Breast epithelium (tissue), 4 donors: ENCODE measurements at places on chromosomes 3 and 15. TPM values are rescaled to one million over a fixed set of nuclear protein-coding genes. Genes with fewer than 3 reads are reported as not detected.

Gene HTR3D
- not detected for total RNA-seq

Gene NKTR
- total RNA-seq: 214 TPM

Gene KBTBD13
- 0.33 TPM for total RNA-seq

Gene WNT7A
- not detected for total RNA-seq

Gene NR1I2
- 0.98 TPM for total RNA-seq

Gene CD96
- total RNA-seq: 1.4 TPM

Gene ZIC1
- 2.0 TPM for total RNA-seq

Gene DOCK3
- 0.73 TPM for total RNA-seq

Gene FBXO40
- total RNA-seq: not detected

Gene COL8A1
- 9.2 TPM for total RNA-seq

DNA sequence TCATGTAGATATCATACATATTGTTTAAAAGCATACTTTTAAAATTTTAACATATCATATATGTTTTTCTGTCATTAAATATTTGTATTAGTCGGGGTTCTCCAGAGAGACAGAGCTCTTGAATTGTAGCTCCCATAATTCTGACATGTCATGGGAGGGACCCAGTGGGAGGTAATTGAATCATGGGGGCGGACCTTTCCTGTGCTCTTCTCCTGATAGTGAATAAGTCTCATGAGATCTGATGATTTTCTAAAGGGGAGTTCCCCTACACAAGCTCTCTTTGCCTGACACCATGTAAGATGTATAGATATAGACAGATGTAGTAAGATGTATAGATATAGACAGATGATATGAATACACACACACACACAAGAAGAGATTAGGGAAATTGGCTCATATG lies 161.2 kb upstream of the ABI3BP start:
- no peak for DNase-seq
- H3K36me3 ChIP-seq: no peaks in the 10 kb centered on the region
- H3K27me3 ChIP-seq: no peaks in the 10 kb centered on the region
- H3K4me3 ChIP-seq: no peak overlapping the region
- H3K4me1 ChIP-seq: no peaks in the 10 kb centered on the region

DNA sequence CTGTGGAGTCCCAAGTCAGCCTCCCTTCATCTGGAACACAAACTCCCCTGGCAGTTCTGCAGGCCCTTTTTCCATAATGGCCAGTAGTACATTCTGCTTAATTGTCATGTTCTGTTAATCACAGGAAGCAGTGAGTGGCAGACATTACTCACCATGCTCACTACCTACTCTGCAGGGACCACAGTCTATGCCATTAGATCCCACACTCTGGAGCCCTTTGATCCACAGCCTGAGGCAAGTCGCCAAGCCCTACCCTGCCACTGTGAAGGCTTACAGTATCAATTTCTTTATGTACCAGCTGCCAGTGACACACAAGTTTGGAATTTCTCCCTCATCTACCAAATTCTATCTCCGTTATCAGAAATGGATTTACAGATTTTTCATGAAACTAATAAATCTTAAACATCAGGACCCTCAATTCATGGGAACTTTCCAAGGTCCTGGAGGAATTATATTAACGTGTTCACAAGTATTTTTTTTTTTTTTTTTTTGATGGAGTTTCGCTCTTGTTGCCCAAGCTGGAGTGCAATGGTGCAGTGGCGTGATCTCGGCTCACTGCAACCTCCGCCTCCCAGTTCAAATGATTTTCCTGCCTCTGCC lies 20.6 kb upstream of the WWTR1 start:
- H3K27ac ChIP-seq: no peak overlapping the region
- H3K36me3 ChIP-seq: no peaks in the 10 kb centered on the region
- no peak overlapping the region for H3K4me3 ChIP-seq

- H3K4me3 ChIP-seq: no peak overlapping the region
- no peaks in the 10 kb centered on the region for H3K4me1 ChIP-seq
- no peaks in the 10 kb centered on the region for H3K36me3 ChIP-seq
- no peak for DNase-seq
- no peak overlapping the region for H3K27ac ChIP-seq
These were observed 89.2 kb downstream of the FBN1 start for GRCh38 chr15:48556159-48556897.

GRCh38 chr3:10911350-10912002 lies 81.1 kb upstream of the SLC6A1 start:
- DNase-seq: no peak
- H3K36me3 ChIP-seq: no peaks in the 10 kb centered on the region
- H3K27me3 ChIP-seq: no peaks in the 10 kb centered on the region
- H3K27ac ChIP-seq: no peak overlapping the region
- no peaks in the 10 kb centered on the region for H3K4me1 ChIP-seq

- no peaks in the 10 kb centered on the region for H3K4me1 ChIP-seq
- H3K36me3 ChIP-seq: no peaks in the 10 kb centered on the region
- DNase-seq: no peak
- H3K27ac ChIP-seq: no peak overlapping the region
These were observed 16.7 kb downstream of the C2CD4A start for GRCh38 chr15:62083194-62084154.

DNA sequence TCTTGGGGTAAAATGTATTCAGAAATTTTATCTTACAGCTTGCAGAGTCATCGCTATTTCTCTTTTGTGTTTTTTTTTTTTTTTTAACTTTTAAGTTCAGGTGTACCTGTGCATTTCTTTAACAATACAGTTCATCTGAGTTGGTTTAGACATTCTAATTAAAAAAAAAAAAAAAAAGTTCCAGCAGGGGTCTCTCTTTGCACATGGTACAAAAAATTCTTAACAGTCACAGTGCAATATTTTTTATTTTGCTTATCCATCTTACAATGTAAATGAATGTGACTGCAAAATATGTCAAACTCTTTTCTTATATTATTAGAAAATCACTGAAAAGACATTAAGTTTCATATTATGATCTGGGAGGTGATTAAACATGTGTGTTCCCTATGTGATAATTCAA lies 47.5 kb upstream of the SLC9A9 start:
- DNase-seq: no peak
- no peak overlapping the region for H3K4me3 ChIP-seq
- no peaks in the 10 kb centered on the region for H3K4me1 ChIP-seq
- no peak overlapping the region for H3K27ac ChIP-seq
- no peaks in the 10 kb centered on the region for H3K27me3 ChIP-seq

- H3K4me1 ChIP-seq: no peaks in the 10 kb centered on the region
- DNase-seq: no peak
- H3K4me3 ChIP-seq: no peak overlapping the region
- no peak overlapping the region for H3K27ac ChIP-seq
- no peaks in the 10 kb centered on the region for H3K36me3 ChIP-seq
These were observed 15.0 kb upstream of the MINDY4B start for GRCh38 chr3:150920236-150920635.

- no peaks in the 10 kb centered on the region for H3K27me3 ChIP-seq
- no peaks in the 10 kb centered on the region for H3K36me3 ChIP-seq
- peaks cover 6% of the 10 kb centered on the region for H3K4me1 ChIP-seq
- no peak overlapping the region for H3K27ac ChIP-seq
- no peak overlapping the region for H3K4me3 ChIP-seq
These were observed 4.8 kb upstream of the FSIP1 start for GRCh38 chr15:39787479-39787878.

GRCh38 chr3:189041482-189042090 lies 130.2 kb upstream of the TPRG1 start:
- H3K36me3 ChIP-seq: no peaks in the 10 kb centered on the region
- no peak for DNase-seq
- no peak overlapping the region for H3K4me3 ChIP-seq

- H3K36me3 ChIP-seq: no peaks in the 10 kb centered on the region
- H3K4me1 ChIP-seq: no peaks in the 10 kb centered on the region
- no peak for DNase-seq
- no peak overlapping the region for H3K4me3 ChIP-seq
These were observed 62.0 kb downstream of the MINDY4B start for GRCh38 chr3:150843241-150843640.

GRCh38 chr3:16085410-16085809 lies 89.1 kb upstream of the GALNT15 start:
- peak overlapping the region; percentile 81 for H3K27ac ChIP-seq
- peaks cover 6% of the 10 kb centered on the region for H3K4me1 ChIP-seq
- DNase-seq: no peak
- no peak overlapping the region for H3K4me3 ChIP-seq
- no peaks in the 10 kb centered on the region for H3K27me3 ChIP-seq
- H3K36me3 ChIP-seq: no peaks in the 10 kb centered on the region

DNA sequence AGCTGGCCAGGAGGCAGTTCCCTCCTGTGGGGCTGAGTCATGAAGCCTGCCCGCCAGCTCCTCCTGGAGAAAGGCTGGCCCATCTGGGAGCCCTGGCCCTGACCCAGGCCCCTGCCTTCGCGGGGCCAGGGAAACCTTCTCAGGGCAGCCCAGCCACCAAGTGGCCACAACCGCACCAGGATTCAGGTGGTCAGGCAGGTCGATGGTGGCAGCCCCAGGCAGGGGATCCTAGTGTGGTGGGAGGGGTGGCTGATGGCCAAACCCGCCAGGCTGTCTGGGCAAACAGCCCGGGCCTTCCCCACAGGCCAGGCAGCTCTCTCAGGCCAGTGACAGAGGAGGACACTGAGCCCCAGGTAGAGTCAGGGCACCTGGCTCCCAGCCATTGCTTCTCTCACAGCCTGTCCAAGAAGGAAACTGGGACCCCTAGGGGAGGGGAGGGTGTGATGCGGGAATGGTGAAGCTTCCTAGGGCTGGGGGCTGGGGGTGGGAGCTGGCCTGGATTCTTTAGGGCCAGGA lies 1.2 kb downstream of the TWF2 start:
- DNase-seq: peak; percentile 88
- no peaks in the 10 kb centered on the region for H3K27me3 ChIP-seq
- H3K36me3 ChIP-seq: no peaks in the 10 kb centered on the region
- H3K4me1 ChIP-seq: peaks cover 13% of the 10 kb centered on the region
- H3K27ac ChIP-seq: peak overlapping the region; percentile 94

- H3K27ac ChIP-seq: peak overlapping the region; percentile 69
- no peaks in the 10 kb centered on the region for H3K36me3 ChIP-seq
- H3K27me3 ChIP-seq: no peaks in the 10 kb centered on the region
- DNase-seq: no peak
- H3K4me1 ChIP-seq: no peaks in the 10 kb centered on the region
These were observed 387 bp upstream of the VPS33B start for GRCh38 chr15:91022832-91023129.

DNA sequence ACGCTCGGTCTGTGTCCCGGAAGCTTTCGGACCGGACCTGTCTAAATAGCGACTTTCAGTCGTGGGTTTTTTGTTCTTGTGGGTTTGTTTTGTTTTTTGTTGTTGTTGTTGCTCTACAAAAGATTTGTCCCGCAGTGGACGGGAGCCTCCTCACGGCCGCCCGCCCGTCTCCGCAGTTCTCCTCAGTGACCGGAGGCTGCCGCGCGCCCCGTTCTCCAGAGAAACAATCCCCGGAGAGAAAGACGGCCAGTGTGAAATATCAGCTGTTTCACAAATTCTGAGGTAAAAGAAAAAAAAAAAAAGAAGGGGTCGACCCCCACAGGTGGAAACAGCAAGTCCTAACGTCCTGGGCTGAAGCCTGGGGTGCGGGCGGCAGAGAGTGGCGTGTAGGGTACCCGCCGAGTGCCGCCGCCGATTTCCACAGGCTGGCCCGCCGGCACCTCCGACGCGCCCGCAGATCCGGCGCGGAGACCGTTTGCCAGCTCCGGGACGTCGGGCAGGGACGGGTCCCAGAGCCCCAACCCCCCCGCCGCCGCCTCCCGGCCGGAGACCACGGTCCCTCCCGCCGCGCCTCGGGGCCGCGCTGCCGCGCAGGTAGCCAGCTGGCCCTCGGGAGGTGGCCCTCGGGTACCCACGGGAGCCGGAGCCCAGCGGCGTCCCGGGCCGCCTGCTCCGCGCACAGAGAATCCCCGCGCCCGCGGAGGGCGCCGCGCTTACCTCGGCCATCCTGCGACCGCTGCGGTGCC lies 478 bp downstream of the BNC1 start:
- H3K4me1 ChIP-seq: no peaks in the 10 kb centered on the region
- H3K4me3 ChIP-seq: peak overlapping the region; percentile 43
- no peaks in the 10 kb centered on the region for H3K36me3 ChIP-seq

DNA sequence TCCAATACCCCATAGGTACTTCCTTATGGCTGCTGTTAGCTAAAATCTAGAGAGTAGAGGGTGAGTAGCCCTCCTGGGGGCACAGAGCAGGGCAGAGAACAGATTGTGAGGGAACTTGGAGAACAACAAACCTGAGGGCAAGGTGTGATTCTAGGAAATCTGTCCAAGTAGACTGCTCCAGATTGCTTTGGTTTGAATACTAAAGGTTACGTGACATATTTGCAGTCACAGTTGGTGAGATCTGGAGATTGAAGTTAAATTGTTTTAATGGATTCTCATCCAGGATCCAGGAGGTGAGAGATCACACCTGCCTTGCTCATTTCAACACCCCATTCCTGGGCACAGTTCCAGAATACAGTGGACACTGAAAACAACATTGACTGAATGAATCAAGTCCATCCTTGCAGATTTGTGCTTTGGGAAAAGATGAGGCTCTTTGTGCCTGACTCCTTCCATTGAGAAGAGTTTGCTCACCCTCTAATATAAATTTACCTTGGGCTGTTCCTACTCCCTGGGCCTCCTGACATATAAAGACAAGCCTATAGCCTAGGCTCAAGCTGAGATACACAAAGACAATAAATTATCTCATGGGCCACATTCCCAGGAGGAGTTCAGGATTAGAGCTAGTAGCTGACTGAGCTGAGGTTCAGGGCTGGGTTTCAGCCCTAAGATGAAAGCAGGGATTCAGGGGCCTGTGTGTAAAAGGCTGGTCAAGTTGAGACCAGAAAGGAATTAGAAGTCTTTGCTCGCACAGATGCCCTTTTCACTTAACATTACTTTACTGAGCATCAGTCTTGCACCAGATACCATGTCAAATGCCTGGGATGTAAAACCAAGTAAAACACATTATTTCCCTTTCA lies 400.9 kb upstream of the MCTP2 start:
- no peaks in the 10 kb centered on the region for H3K36me3 ChIP-seq
- no peak overlapping the region for H3K4me3 ChIP-seq
- no peaks in the 10 kb centered on the region for H3K27me3 ChIP-seq
- H3K4me1 ChIP-seq: no peaks in the 10 kb centered on the region
- peak overlapping the region; percentile 68 for H3K27ac ChIP-seq
- no peak for DNase-seq

DNA sequence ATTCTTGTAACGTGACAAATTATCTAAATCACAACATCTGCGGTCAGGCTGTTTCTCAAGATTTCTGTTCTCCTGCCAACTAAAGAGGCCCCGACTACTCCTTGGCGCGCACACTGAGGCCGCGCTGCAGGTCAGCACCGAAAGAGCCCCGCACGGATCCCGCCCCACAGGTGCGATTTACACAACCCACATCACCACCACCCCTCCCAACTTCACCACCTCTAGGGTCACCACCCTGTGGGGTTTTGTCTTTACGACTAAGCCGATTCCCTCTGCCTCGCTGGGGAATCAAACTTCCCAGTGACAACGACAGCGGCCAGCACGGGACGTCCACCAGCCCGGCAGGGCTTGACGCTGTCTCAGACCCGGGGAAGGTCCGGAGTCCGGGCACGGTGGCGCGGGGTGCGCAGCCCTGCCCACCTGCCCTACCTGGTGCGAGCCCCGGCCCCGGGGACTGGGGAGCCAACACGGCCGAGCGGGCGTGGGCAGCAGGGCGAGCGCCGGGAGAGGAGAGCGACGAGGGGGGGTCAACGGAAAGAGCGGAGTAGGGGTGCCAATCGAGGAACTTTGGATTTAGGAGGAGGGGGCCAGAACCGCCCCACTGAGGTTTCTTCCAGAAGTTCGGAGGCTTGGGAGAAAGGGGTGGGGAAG lies 764 bp downstream of the UACA start:
- DNase-seq: peak; percentile 45
- no peaks in the 10 kb centered on the region for H3K27me3 ChIP-seq
- peak overlapping the region; percentile 94 for H3K4me3 ChIP-seq
- H3K36me3 ChIP-seq: no peaks in the 10 kb centered on the region
- no peaks in the 10 kb centered on the region for H3K4me1 ChIP-seq
- H3K27ac ChIP-seq: peak overlapping the region; percentile 98

GRCh38 chr15:38627689-38628277 lies 63.2 kb upstream of the RASGRP1 start:
- no peak overlapping the region for H3K4me3 ChIP-seq
- DNase-seq: no peak
- H3K27me3 ChIP-seq: no peaks in the 10 kb centered on the region
- no peak overlapping the region for H3K27ac ChIP-seq
